ENCODE measurements at places on chromosomes 1 and 21.

DNA sequence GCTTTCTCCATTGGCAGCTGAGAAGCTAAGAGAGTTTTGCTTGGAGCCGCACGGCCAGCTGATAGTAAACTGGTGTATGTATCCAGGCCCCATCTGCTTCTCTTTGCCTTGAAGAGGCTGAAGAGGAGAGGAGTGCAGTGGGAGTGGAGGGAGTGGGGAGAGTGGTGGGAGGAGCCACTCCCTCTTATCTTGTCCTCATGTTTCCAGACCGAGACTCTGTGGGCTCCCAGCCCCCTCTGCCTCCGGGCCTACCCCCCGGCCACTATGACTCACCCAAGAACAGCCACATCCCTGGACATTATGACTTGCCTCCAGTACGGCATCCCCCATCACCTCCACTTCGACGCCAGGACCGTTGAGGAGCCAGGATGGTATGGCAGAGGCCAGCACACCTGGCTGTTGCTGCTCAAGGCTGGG is 6.0 kb upstream of the LRRC71 start:
- DNase-seq: no peak

DNA sequence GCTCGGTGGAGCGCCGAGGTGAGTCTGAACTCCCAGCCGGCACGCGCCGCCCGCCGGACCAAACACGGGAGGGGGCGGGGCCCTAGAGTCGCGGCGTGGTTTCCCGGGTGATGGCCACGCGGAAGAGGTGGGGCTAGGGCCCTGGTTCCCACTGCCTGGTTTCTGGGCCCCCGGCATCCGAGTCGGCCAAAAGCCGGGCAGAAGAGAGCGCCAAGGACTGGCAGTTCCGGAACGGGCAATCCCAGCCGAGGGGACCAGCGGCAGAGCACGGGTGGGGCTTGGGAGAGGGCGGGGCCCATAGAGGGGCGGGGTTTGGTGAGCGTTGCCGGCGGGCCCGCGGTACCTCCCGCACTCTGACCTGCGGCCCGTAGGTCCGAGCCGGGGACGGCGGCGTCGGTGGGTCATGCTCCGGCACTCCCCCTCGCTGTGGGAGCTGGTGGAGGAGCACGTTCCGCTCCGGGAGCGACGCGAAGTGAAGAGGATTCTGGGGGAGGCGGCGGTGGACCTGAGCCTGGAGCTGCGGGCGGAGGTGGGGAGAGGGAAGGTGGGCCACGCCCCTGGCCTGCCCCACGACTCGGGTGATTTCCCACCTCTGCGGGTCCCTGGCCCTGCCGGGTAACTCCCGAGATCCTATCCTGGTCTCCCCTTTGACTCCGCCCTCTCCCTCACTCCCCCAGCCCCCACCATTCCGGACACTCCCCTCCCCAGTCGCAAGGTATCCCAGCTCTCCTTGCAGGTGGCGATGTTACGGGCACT is at the start of gene CCDC24:
Gene CCDC24, plus strand, starts transcription at position 124 of the 756 bp plus-strand sequence. Its CDS starts 280 bp downstream, at position 404.
- peak; percentile 87 for DNase-seq

GRCh38 chr1:228374711-228375577 is 31.7 kb downstream of the TRIM11 start:
- no peak for DNase-seq

- DNase-seq: peak; percentile 0
Measured at GRCh38 chr1:1348420-1349255, 580 bp downstream of the DVL1 start.

- peak; percentile 100 for DNase-seq
Measured at GRCh38 chr1:39258146-39258924, 53.8 kb downstream of the MACF1 start.

GRCh38 chr1:158274797-158275196 is 14.9 kb upstream of the CD1C start:
- no peak for DNase-seq

DNA sequence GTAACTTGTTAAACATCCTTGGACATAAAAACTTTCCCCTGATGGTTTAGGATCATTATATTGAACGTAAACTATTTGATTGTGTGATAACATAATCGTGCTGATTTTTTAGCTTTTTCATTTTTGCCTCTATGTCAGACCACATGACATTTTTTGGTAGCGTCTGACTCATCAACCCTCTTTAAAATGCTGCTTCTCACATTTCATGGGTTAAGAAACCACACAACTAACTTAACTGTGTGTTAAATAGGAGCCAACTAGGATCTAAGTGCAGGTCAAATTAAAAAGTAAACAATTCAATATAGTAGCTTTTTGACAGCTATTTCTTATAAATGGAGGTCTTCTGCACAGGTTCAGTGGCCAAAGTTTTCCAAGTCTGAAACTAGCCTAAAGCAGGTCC is 9.8 kb downstream of the BTG3 start:
- no peak for DNase-seq

- DNase-seq: no peak
Measured at GRCh38 chr1:22286491-22286890, 143.6 kb upstream of the WNT4 start.

DNA sequence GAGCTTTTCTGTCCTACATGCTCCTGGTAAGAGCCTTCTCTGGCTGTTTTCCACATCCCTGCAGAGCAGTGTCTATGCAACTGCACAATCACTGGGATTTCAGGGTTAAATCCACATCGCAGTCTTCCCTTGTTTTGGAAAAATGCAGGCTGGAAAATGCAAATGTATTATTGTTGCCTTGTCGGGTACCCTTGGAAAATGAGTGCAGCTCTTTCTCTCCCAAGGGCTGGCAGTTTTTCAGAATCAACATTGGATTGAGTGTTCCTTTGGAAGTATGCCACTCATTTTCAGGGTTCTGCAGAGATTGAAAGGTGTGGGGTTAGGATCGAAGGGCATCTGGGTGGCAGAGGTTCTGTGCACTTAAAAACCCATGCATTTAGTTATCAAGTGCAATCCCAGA is 3.2 kb downstream of the NOS1AP start:
- DNase-seq: no peak

- DNase-seq: no peak
Measured at GRCh38 chr1:226073184-226073950, 10.9 kb downstream of the H3-3A start.

- DNase-seq: no peak
Measured at GRCh38 chr21:16102113-16102512, 372.3 kb downstream of the USP25 start.
